ENCODE measurements at places on chromosomes 2 and 18.

- no peak for DNase-seq
Measured at GRCh38 chr2:40161986-40162385, 289.9 kb downstream of the SLC8A1 start.

DNA sequence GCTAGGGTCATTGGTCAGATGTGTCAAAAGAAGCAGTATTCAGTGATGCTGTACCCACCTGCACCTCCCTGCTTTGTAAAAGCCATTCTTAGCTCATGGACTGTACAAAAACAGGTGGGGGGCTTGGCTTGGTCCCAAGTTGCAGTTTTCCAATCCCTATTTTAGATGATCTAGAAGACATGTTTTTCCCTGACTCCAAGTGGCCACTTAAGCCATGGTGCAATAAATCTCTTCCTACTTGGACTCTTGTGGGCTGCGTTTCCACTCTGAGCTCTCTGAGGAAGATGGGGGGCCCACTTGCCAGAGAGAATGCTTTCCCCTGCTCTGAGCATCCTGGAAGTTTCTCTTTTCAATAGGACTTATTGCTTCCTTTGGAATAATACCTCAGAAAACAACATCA, 57.0 kb upstream of the SPP2 start:
- DNase-seq, result no peak

DNA sequence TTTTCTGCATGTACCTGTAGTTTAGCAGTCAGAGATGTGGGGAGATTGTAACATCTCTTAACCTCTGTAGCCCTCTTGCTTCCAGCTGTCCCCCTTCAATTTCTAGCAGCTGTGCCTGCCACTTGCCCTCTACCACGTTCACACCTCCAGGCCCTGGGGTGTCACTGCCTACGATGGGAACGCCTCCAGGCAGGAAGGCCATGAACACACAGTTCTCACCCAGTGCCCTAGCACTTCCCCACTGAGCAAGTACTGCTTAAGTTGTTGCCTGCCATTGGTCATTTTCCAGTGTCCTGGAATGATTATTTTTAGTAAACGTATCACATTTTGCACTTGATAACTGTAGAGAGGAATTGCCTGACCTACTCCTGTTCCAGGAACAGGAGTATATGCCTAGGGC, 77.1 kb upstream of the B3GNT7 start:
- no peak for DNase-seq

- DNase-seq, result no peak
Measured at GRCh38 chr2:234763002-234763873, 188.6 kb upstream of the SH3BP4 start.

- no peak for DNase-seq
Measured at GRCh38 chr2:11672407-11672806, 2.4 kb upstream of the NTSR2 start.

GRCh38 chr18:10308154-10308553, 146.3 kb upstream of the APCDD1 start:
- no peak for DNase-seq

DNA sequence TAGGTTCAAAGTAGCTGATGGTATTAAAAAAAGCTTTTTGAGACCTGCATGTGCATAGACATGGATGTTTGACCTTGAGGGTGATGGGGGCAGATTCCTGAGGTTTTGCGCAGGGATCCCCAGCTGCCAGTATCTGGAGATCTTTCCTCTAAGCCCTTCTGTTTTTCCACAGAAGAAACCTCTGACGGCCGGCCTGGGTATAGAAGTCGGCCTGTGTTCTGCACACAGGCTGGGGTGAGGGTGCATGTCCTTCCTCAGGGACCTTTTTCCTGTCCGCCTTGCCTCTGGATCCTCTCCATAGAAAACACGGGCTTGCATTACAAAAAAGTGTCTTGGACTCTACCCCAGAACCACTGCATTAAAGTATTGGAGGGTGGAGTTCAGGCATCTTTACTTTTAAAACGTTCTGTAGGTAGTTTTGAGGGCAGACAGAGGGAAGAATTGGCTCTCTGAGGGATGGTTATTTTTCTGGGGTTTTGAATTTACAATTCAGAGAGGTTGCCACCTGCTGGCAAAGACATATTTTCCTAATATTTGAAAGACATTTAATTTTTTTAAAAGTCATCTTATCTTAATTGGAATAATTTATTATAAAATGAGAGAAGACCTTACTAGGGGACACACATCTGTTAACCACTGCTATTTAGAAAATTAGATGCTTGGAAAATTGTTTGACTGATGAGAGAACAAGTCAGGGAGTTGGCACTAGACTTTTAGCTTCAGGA, 350.6 kb downstream of the DCDC2C start:
- no peak for DNase-seq

DNA sequence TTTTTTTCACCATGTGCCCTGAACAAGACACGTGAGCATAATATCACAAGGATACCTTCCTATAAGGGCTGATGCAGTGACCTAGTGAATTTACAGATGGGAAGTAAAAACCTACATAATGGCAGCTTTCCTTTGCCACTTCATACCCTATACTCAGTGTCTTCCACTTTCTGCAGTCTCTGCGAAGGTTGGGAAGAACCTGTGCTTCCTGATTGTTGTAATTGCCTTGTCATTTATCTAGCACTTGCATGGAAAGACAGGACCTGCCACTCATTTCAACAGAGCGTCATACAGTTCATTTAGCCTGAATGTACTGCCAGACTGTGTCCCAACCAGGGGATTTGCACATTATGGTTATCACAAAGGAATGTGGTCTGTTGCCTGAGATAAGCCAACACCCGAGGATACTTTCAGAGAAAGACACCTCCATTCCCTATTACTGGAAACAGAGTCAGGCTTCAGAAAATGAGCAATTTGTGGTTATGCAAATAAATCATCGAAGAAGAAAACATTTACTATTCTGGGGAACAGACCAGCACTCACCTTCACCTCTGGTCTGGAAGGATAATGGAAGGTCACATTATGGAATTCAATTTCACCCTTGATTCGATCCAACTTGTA, 55.0 kb downstream of the ABCB11 start:
- DNase-seq, result no peak

DNA sequence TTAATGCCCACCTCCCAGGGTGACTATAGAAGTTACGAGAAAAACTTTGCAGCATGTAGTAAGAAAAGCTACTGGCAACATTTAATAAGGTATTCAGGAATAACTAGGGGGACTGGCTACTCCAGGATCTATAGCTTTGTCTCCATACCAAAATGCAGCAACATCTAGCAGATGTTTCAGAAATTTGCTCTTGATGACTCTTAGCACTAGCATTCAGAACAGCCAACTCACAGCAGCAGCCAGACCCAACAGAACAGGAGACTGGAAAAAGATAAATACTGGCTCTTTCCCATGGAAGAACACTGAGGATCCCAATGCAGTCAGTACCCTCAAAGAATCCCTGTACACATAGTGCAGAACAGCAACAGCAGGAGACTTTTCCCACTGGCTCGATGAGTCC, 105.0 kb downstream of the PRKRA start:
- no peak for DNase-seq

GRCh38 chr2:135762022-135762421, 20.4 kb downstream of the UBXN4 start:
- DNase-seq, result no peak

GRCh38 chr2:45892757-45893156, 241.3 kb downstream of the PRKCE start:
- no peak for DNase-seq

DNA sequence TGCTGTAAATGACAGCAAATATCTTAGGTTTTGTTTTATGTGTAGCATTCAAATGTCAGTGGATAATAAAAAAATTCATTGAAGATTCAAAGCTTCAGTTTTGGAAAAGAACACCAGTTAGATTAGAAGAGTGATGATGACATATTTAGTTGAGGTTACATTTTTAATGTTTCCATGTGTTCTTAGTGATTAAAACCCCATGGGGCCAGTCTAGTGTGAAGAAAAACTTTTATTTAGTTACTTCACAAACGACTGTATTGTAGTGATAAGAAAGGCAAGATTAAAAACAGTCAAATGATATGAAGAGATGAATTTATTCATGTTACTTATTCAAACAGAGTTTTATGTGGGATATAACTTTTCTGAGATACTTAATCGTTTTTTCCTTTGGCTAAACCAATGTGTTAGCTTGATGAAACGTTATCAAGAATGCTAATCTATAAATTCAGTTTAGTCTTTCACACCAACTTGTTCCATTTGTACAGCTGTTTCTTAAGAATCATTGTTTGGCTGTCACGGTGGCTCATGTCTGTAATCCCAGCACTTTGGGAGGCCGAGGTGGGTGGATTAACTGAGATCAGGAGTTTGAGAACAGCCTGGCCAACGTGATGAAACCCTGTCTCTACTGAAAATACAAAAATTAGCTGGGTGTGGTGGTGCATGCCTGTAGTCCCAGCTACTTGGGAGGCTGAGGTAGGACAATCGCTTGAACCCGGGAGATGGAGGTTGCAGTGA, 11.6 kb downstream of the BMPR2 start:
- DNase-seq, result no peak

All from activated gamma-delta T cell treated with Interleukin-2 at 50 U/mL for 16 hours (primary cell).